Activated naive CD8-positive, alpha-beta T cell treated with anti-CD3 and anti-CD28 coated beads, Interleukin-2, amount 10 ng/mL, durations not matched to agents 7 days and 5 days (primary cell): ENCODE measurements at places on chromosomes 7 and 10.

DNA sequence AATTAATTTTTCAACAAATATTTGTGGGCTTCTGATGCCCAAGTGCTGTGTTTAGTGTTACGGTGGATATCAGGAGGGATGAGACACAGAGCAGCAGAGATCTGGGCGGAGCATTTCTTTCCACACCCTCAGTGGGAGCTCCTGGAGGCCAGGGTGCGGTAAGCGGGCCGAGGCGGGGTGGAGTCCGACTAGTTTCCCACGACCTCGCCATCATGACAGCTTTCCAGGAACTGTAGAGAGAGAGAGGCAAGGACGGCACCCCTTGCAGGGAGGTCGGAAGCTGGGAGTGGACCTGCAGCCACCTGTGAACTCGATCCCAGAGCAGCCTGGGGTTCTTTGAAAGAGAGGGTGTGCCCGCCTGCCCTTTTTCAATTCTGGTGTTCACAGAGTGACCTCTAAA is 128.2 kb downstream of the ACTR3B start:
- DNase-seq, result no peak

DNA sequence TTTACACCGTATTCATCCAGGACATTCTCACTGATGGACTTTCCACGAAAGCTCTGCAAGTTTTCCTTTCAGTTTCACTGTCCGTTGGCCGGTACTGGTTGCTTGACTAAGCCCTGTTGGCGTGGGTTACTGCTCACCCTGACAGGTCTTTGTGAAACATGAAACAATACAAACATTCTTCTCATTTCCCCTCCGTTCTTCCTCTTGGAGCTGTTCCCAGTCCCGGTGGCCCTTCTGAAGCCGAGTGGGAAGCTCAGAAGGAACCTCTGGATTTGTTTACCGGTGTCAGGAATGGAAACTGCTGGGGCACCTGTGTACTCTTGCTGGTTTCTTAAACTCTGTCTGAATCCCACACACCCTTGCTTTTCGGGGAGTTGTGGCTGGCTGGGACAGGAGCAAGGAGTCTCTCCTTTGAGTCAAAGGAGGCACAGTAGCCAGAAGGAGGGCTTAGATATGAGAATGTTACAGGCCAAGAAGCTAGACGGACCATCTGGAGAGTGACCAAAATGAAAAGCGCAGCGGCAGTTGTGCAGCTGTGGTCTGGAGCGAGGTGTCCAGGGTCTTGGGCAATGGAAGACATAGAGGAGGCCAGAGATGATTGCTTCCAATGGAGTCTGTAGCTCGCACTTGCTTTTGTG is 45.7 kb downstream of the LYZL2 start:
- DNase-seq, result no peak

DNA sequence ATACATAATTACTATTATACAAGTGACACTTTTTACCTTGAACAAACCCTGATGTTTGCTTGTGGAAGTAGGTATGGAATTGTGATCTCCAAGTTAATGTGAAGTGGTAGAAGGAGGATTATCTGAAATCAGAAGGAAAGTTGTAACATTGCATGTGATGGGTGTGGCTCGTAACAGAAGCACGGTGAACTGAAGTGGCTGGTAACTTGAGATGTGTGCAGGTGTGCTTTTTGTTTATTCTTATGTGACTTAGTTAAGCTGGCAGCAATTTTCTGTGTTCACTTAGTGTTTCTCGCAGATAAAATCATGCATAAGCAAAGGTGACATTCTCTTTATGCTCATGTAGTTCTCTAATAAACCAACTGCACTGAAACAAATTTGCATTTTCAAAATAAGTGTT is 82.3 kb downstream of the ZEB1 start:
- DNase-seq, result no peak

- DNase-seq, result no peak
These were observed 126.0 kb downstream of the SKIDA1 start for GRCh38 chr10:21399392-21400035.

- DNase-seq, result no peak
These were observed 10.6 kb upstream of the LIPM start for GRCh38 chr10:88791924-88792323.

DNA sequence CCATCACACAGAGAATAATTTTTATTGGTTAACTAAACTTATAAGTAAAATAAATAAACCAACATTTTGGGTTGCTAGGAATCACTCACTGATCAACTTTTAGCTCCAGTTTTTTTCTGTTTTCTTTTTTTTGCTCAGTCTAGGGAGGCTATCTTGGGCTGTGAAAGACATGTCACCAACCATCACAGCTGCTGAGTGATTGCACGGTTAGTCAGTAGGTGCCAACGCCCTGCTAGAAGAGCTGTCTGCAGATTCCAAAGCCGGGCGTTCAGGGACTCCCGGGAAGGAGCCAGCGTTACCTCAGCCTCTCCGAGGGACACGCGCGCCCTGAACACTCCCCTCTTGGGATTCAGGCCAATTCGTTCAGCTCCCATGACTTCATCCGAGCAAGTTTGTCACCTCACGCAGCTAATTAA is 604 bp upstream of the STAM start:
- peak; percentile 46 for DNase-seq

DNA sequence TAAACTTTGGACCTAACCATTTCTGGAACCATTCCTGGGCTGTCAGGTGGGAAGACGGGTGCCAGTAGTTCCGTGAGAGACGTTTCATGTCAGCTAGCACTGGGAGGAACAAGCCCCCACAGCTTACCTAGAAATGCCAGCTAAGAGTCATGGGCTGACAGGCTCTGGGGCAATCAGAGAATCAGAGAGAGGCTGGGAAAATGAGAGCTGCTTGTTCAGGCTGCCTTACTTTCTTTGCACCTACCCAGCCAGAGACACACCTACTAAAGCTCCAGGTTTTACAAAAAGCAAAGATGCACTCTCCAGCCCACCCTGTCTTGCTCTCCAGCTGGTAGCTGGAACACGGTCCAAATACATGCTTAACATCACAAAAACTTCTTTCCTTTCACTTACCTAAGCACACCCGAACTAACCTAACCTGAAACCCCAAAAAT is 688 bp downstream of the PTN start:
- DNase-seq, result no peak
